ENCODE measurements at places on chromosomes 2 and 18.

DNA sequence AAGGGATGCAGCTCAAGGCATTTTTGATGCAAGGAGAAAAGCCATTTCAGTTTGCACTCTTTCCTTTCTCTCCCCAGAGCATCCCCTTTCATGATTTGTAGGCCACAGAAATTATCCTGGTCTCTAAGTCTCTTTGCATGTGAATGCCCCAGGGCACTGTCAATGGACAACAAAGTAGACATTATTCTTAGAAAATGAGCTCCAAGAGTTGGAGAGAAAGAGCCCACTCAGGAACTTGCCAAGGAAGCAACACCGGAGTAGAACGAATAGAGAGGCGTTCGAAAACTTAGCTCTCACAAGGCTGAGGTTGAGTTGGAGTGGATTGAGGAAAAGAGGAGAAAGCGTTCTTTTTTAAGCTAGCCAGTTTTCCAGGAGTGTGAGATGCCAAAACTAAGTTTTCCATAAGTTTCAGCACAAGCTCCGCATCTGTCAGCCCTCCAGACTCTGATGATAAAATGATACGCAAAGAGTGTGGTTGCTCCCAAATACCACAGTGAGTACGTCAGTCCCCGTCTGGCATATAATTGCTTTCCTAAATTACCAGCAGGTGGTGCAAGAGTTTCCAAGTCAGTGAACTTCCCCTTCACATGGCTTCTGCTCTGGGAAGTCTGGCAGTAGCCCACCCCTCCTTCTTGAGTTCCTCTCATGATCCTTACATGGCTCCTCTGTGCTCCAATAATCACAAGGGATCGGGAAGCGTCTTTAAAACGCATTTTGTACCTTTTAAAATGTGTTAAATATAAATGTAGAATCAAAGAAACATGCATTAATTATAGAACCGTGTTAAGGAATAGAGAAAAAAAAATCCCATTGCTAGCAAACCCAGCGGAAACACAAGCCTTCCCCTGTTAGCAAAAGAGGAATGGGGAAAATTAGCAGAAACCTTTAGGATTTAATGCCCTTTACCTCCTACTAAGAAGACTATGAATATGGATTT is 1060.6 kb upstream of the FANCL start:
- no peak for DNase-seq

DNA sequence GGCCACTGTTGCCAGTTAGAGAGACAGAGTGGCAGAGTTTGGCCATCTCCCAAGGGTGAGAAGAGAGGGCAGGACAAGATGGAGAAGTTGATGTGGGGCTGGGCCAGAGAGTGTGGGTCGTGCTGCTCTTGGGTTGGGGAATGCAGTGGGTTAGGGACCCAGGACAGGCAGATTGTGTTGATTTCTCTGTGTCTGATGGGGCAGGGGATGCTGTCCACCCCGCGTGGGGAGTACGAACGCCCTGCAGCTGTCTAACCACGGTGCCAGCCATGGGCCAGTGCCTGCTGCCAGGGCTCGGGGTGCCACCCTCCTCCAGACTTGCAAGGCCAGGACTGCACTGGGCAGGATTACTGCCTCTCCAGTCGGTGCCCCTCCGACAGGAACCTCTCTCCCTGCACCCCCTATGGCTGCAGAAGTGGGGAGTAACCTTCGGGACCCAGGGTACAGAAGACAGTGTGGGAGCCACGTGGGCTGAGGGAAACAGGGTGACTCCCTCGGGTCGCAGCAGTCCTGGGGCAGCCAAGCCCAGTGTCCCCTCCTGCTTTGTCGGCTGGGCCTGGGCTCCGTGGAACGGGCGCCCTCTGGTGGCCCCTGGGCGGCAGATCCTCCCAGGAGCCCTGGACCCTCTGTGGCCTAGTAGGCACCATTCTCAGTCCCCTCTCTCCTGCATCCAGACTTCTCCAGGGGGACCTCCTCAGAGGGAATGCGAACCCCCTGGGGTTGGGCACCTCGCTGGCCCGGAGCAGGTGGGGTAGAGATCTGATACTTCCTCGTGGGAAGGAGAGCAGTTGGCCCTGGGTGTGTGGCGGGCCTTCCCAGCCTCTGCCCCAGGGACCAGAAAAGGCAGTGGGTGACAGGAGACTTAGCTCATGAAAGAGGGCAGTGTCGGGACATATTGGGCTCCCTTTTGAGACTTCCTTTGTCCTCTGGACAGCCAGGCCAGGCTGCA is 2.7 kb downstream of the GPC1 start:
- DNase-seq = peak; percentile 44

GRCh38 chr2:78586316-78586715 is 439.2 kb upstream of the REG3G start:
- DNase-seq = no peak

- DNase-seq = no peak
These were observed 59.8 kb downstream of the USP34 start for GRCh38 chr2:61411109-61411508.

- no peak for DNase-seq
These were observed 122.2 kb downstream of the TANC1 start for GRCh38 chr2:159090514-159091201.

DNA sequence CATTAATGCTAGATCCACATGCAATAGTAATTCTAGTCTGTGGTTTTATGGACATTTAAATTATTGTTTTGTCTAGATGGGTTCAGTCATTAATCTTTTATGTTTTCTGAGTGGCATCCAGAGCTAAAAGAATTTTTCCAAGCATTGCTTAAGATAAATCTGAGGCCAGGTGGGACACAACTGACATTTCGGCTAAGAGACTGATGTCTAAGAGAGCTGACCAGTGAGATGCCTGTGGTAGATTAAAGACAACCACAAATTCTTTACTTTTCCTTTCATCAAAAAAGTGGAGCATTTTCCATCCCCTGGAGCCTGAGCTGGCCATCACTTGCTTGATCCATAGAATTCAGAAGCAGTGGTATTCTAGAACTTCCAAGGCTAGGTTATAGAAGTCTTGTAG is 182.2 kb downstream of the NRP2 start:
- no peak for DNase-seq

GRCh38 chr2:25127646-25128045 is 40.7 kb downstream of the POMC start:
- DNase-seq = no peak

DNA sequence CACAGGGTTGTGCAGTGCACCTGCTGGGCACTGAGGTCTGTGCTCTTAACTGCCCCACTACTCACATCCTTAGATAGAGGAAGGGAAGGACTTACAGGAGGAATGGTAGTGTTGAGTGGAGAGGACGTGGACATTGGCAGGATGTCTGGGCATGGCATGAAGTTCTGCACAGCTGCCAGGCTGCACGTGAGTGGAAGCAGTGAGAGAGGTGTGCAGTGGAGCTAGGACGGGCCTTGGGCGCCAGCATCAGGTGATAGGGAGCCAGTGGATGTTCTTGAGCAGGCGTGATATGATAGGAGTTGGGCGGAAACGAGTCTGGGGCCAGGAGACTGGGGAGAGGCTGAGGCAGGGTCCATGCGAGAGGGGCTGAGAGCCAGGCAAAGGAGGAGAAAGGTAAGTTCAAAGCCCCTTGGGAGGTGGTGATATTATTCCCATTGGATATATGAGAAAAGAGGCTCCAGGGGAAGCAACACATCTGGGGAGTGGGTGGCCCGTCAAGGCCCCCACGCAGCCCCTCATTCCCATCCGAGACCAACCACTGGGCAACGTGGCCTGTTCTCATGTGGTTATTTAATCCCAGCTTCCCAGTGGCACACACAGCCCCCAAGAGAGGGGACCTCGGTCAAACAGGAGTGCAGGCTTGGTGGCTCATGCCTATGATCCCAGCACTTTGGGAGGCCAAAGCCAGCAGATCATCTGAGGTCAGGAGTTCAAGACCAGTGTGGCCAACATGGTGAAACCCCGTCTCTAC is 45.7 kb upstream of the SNED1 start:
- DNase-seq = no peak
